ENCODE measurements at places on chromosomes 11 and 22. TPM values are rescaled to one million over a fixed set of nuclear protein-coding genes. Genes with fewer than 3 reads are reported as not detected.

Gene RBFOX2
- total RNA-seq: 3.9 TPM

Gene MTCH2
- 128 TPM for total RNA-seq

Gene ACER3
- total RNA-seq: 12.5 TPM

Gene SORL1
- 28.4 TPM for total RNA-seq

Gene TTC17
- 75.1 TPM for total RNA-seq

Gene KCNJ4
- total RNA-seq: not detected

Gene FGF4
- total RNA-seq: not detected

Gene MYEOV
- 0.83 TPM for total RNA-seq

- no peak overlapping the region for H3K27ac ChIP-seq
- no peak overlapping the region for H3K4me3 ChIP-seq
- peaks cover 27% of the 10 kb centered on the region for H3K36me3 ChIP-seq
- DNase-seq: no peak
- no peaks in the 10 kb centered on the region for H3K4me1 ChIP-seq
Measured at GRCh38 chr11:88282747-88283515, 54.6 kb downstream of the CTSC start.

DNA sequence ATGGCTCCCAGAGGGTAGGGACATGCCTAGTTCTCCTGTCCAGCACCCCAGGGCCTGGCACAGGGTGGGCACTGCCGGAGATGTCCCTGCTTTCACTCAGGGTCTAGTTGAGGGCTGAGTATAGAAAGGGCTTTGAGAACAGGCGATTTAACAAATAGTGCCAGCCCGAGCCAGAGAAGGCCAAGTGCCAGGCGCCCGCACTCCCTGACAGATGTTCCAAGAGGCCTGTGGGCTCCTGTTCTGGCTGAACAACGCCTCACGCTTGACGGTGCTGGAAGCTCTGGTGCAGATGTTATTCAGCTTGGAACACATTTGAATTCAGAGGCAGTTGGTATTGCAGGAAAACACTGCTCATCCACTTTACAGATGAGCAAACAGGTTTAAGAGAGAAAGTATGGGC is 46.5 kb downstream of the NFAM1 start:
- H3K27ac ChIP-seq: no peak overlapping the region
- no peaks in the 10 kb centered on the region for H3K27me3 ChIP-seq
- DNase-seq: no peak
- no peaks in the 10 kb centered on the region for H3K4me1 ChIP-seq
- H3K4me3 ChIP-seq: no peak overlapping the region

- no peak for DNase-seq
- H3K4me3 ChIP-seq: peak overlapping the region; percentile 95
- peaks cover 62% of the 10 kb centered on the region for H3K4me1 ChIP-seq
- H3K27me3 ChIP-seq: no peaks in the 10 kb centered on the region
Measured at GRCh38 chr22:38754751-38755154, 1.0 kb downstream of the SUN2 start.

DNA sequence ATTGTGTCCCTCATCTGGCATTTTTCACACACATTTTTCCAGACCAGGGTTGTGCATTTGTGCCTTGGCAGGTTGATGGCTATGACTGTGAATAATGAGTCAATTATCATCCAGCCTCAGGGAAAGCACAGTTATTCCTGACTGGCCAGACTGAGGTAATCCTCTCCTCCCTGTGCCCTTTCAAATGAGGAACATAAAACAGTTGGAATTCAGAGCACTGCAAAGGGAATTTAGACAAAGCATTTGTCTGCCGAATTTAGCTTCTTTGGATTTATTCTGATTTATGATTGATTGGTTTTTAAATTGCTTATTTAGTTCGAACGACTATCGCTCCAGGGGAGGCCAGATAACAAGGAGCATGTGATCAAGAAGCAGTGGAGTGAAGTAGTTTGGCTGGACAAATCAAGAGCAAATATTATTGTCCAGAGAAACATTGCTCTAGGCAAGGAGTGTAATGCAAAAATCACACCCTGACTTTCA is 30.8 kb upstream of the RAG2 start:
- H3K27me3 ChIP-seq: no peaks in the 10 kb centered on the region
- no peak overlapping the region for H3K27ac ChIP-seq
- H3K4me3 ChIP-seq: no peak overlapping the region
- peaks cover 2% of the 10 kb centered on the region for H3K4me1 ChIP-seq

GRCh38 chr22:47054231-47055072 is 292.0 kb downstream of the TBC1D22A start:
- no peaks in the 10 kb centered on the region for H3K36me3 ChIP-seq
- DNase-seq: no peak
- H3K4me1 ChIP-seq: peaks cover 4% of the 10 kb centered on the region

DNA sequence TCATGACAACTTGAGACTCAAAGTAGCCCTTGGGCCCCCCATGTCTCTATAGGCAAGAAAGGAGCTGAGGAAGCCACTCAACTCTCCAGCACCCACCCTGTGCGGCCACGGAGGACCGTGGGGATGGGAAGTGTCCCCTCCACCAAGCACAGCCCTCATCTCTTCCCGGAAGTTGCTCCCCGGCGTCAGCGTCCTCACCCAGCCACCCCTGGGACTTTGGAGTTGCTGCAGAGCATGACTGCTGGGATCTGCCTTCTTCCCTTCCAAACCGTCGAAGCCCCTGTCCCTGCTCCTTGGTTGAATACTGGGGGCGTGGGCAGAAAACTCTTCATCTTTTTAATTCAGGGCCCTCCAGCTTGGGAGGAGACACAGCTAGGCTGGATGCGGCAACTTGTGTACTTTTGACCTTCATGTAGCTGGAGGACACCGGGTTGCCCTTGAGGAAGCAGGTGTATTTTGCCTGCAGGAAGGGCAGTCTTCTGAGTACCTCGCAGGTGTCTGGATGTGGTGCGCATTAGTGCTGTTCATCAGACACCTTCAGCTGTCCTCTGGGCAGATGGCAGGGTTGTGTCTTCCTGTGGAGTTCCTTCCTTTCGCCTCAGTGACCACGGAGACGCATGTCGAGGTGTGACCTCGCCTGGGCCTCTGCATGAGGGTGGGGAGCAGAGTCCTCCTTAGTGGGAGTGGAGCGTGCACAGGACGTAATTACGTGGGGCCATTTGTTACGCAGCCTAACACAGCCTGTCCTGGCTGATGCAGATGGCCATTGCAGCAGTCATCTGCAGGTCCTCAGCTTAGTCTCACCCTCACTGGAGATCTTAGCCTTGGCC is 12.2 kb upstream of the IFITM3 start:
- H3K4me3 ChIP-seq: no peak overlapping the region
- no peak for DNase-seq
- peaks cover 3% of the 10 kb centered on the region for H3K36me3 ChIP-seq
- H3K4me1 ChIP-seq: peaks cover 44% of the 10 kb centered on the region
